Stimulated activated CD4-positive, alpha-beta T cell treated with anti-CD3 and anti-CD28 coated beads, Interleukin-12 subunit alpha, Interleukin-12 subunit beta, amount 100 ng/mL, for 4 hours (primary cell): ENCODE measurements at places on chromosomes 7 and 10.

GRCh38 chr7:19294619-19295018 is 149.4 kb upstream of the FERD3L start:
- DNase-seq = no peak

- no peak for DNase-seq
Observed at GRCh38 chr10:37732685-37733084, 124.7 kb downstream of the ZNF248 start.

GRCh38 chr7:801940-802381 is 30.3 kb upstream of the SUN1 start:
- DNase-seq = no peak

DNA sequence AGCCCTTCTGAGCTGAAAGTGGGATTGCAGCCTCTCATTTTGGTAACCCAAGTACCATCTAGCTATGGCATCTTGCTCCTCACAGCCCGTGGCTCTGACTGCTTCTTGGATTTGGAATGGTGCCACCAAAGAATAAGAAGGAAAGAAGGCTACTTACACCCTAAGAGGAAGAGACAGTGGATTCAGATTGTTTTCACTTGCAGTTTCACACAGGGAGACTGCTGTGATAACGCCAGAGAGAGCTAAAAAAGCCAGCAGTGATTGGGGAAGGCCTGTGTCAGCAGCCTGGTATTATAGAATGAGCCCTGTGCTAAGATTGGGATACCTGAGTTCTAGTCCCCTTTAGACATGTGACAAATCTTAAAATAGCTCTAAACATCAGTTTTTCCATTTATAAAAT is 3.6 kb upstream of the LRRC4 start:
- no peak for DNase-seq

DNA sequence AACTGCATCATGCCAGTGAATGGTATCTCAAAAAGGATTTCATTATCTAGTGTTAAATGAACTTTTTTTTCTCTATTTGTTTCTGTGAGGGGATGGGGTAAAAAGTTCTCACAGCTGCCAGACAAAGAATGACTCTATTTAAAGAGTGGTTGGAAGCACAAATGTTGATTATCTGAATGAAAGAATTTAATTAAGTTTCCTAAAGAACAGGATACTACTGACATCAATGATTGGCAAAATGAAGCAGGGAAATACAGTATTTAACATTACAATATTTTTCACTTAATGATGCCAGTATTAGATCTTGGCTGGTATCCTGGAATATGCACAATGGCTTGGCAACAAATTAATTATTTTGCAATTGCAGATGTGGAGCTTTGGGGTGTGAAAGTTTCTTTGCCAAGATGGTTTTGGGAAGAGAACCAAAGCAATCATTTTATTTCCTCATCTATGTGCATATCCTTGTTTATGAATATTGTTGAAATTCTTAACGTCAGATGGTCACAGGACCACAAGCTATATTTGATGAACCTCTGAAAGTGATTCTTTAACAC is 336.8 kb downstream of the ARL4A start:
- no peak for DNase-seq

- DNase-seq = no peak
Observed at GRCh38 chr10:59872892-59873463, 33.4 kb downstream of the CCDC6 start.

DNA sequence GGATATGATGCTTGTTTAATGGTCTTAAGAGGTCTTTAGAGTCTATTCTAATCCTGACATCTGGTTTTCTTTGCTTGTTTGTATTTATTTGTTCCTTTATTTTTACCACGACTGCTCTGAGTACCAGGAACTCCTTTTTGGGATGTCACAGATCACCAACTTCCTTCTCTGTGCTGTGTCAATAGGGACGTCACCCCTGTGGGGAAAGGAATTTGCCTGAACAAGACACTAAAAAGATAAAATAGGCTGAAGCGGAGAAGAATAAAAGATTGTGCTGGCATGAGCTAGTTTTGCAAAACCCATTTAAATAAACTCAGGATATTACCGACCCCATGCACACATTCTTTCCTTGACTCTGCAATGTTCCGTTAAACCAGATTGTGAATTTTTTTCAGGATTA is 27.7 kb downstream of the MGMT start:
- no peak for DNase-seq

- no peak for DNase-seq
Observed at GRCh38 chr10:80392250-80392649, 16.1 kb upstream of the PRXL2A start.

DNA sequence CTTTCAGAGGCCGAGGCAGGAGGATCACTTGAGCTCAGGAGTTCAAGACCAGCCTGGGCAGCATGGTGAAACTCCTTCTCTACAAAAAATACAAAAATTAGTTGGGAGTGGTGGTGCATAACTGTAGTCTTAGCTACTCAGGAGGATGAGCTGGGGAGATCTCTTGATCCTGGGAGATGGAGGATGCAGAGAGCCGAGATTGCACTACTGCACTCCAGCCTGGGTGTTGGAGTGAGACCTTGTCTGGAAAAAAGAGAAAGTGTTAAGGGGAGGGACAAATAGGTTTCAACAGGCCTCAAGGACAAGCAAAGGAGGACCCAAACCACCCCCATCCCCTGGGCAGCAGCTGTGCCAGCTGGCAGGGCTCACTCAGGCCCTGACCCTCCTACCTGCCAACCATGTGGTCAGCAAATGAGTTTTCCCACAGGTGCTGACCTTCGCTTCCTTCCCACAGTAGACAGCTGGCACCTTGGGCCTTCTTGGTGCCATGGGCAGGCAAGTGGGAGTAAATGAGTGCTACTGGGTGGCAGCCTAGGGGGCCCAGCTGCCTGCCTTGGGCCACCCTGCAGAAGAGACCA is 5.5 kb upstream of the PNLIPRP2 start:
- DNase-seq = no peak

GRCh38 chr10:13193637-13194036 is 32.3 kb downstream of the MCM10 start:
- no peak for DNase-seq
